Activated CD8-positive, alpha-beta memory T cell treated with anti-CD3 and anti-CD28 coated beads for 4 hours (primary cell): ENCODE measurements at places on chromosomes 16 and 17.

GRCh38 chr17:62703261-62703775 is 75.8 kb downstream of the MRC2 start:
- DNase-seq, result no peak

DNA sequence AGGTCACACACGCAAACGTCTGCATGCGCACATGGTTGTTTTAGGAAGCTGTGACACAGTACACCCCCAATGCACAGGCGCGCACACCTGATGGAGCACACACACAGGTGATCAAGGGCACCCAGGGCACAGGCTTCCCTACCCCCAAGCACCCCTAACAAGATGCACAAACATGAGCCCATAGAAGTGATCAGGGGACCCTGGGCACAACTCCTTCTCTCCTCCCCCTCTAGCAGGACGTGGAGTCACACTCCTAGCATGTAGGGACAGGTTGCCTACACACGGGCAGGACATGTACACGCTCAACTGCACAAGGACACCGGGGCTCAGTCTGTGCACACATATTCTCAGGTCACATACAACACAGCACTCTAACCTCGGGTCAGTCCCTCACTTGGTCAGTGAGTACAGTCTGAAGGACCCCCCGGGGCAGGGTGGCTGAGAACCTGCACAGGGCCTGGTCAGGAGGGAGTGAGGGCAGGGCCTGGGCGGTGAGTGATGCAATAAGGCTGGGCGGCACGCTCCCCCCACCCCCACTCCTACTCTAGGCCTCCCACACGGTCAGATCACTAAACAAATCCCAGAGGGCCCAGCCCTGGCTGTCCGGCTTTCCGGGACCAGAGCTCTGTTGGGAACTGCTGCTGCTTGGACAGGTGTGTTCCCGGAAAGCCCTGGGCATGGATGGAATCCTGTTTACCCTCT is 751 bp upstream of the DOC2B start:
- DNase-seq, result no peak

DNA sequence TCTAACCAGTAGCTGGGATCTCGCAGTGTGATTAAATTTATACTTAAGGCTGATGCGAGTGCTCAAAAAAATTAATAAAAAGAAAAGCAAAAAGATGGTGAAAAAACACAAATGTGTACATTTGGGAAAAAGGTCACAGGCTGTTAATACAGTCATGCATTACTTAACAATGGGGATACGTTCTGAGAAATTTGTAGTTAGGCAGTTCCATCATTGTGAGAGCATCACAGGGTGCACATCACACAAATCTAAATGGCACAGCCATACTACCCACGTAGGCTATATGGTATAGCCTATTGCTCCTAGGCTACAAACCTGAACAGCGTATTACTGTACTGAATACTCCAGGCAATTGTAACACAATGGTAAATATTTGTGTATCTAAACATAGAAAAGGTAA is 142.4 kb upstream of the MYOCD start:
- no peak for DNase-seq

GRCh38 chr17:22694362-22695227 is 1002.3 kb downstream of the KCNJ18 start:
- no peak for DNase-seq

- no peak for DNase-seq
Measured at GRCh38 chr16:72247821-72248253, 75.9 kb upstream of the PMFBP1 start.

GRCh38 chr17:42459801-42460281 is 1.2 kb downstream of the ATP6V0A1 start:
- no peak for DNase-seq

DNA sequence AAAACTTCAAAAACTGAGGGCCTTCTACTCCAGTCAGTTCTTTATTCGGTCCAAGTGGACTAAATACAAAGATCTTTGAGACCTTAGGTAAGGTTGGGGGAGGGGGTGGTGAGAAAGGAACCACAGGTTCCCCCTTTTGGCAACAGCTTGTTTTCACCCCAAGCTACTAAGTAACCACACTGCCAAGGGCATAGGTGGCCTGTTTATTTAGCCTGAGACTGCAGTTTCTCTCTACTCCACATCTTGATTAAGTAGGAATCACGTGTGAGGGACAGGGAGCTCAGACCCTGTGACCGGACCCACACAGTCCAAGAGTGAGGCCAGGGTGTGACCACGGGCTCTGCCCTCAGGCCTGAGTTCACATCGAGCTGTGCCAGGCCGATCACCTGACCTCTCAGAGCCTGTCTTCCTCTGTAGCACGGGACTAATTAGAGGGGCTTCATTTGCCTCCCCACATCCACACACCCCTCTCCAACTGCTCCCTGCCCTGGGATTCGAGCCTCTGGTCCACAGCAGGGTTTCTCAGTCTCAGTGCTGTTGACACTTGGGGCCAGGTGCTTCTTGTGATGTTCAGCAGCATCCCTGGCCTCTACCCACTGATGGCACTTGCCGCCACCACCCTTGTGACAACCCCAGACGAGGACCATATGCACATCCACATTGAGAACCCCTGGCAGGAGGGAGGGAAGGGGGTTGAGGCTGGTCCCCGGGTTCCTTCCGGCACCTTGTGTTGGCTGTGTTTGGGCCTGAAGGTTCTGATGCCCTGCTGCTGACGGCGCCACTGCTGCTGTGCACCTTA is 17.8 kb downstream of the ST6GALNAC2 start:
- no peak for DNase-seq

DNA sequence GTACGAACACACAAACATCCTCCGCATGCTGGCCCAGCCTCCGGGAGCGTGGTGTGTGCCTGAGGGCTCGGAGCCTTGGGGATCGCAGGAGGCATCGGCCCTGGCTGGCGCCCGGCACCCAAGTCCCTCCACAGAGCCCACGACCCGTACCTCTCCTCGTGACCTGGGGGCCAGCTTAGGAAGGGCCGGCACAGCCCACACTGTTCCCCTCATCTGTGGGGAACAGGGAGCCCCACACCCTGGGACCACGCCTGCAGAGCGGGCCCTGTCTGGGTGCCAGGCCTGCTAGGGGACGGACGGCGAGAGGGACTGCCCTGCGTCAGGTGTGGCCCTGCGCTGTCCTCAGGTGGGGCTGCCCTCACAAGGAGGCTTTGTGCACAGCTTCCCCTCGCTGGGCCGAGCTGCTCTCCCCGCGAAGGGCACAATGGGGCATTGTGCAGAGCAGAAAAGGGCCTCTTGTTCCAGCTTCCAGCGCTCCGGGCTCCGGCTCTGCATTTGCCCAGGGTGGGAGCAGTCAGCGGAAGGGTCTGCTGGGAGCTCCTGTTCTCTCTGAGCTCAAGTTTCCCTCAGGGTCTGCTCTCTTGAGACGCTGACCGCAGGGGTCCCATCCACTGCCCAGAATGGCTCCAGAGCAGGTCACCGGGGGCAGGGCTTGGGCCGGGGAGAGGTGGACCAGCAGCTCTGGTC is 1.7 kb upstream of the LMF1 start:
- DNase-seq, result no peak

DNA sequence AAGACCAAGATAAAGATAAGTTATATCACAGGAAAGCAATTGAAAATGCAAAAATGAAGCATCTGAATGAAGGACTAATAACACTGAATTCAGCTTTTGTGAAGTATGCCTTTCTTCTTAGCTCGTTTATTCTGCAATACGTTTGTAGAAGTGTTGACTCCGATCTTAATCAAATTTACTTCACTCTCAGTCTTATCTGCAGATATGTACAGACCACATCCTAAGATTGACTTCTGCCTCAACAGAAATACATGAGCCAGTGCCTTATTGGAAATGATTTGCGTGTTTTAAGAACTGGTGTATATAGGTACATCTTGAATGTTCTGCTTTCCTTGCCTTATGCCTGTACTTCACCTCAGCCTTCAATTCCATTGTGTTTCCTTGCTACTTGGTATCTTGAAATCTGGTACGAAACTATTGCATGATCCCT is 1.3 kb downstream of the ATF7IP2 start:
- DNase-seq, result no peak

GRCh38 chr16:10616756-10617640 is 36.6 kb upstream of the EMP2 start:
- DNase-seq, result no peak

DNA sequence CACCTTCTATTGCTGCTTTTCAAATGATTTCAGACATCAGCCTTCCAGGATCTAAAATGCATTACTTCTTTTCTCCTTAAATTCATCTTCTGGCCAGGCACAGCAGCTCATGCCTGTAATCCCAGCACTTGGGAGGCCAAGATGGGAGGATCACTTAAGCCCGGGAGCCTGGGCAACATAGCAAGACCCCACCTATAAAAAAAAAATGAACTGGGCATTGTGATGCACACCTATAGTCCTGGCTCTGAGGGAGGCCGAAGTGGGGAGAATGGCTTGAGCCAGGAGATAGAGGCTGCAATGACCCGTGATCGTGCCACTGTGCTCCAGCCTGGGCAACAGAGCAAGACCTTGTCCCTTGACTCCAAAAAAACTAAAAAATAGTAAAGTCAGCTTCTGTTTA is 208.5 kb downstream of the SPECC1 start:
- DNase-seq, result no peak

GRCh38 chr16:11329891-11330290 is 15.4 kb upstream of the RMI2 start:
- DNase-seq, result no peak

DNA sequence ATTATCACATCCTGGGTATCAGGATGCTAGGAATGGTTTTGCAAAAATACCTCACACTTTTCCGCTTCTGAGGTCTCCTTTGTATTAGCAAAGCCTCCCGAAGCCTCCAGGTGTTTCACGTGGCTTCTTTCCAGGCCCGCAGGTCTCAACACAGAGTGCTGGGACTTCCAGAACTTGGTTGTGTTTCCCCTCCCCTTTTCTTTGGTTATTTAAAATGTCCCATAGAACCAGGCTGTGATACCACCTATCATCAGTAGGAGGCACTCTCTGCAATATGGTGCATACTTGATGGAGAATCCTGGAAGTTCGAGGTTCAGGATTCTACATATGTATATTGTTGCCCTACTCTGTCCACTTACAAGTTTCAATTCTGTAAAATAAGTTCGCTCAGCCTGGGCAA is 28.8 kb downstream of the ATP2C2 start:
- DNase-seq, result no peak

- no peak for DNase-seq
Measured at GRCh38 chr16:22933173-22933572, 119.2 kb downstream of the HS3ST2 start.

GRCh38 chr17:73954951-73955350 is 248.5 kb upstream of the RPL38 start:
- DNase-seq, result no peak

DNA sequence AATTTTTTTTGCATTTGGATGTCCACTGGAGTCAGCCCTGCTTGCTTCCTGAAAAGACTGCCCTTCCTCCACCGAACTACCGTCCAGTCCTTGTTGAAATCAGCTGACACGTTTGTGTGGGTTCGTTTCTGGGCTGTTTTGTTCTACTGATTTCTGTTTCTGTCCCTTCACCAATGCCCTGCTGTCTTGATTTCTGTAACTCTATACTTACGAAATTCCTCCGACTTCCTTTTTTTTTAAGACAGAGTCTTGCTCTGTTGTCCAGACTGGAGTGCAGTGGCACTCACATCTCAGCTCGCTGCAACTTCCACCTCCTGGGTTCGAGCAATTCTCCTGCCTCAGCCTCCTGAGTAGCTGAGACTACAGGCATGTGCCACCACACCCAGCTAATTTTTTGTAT is 8.4 kb upstream of the GAA start:
- no peak for DNase-seq

DNA sequence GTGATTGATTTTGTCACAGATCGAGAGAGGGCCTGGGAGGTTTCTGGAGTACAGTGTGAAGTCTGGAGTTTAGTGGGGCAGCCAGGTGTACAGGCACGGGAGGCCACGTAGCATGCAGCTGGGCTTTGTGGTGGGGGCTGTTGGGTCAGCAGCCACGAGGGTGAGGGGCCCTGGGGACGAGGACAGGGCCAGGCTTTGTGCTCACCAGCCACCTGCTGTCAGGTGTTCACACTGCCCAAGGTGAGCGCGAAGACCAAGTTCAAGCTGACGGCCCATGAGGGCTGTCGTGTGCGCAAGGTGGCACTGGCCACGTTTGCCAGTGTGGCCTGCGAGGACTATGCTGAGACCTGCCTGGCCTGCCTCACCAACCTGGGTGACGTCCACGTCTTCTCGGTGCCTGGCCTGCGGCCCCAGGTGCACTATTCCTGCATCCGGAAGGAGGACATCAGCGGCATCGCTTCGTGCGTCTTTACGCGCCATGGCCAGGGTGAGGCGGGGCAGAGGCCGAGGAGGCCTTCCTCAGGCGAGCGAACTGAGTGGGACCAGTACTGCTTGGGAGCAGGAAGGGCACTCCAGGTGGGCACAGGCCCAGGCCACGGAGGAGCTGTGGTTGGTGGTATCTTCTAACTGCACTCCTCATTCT is 15.9 kb downstream of the LLGL1 start:
- no peak for DNase-seq

GRCh38 chr17:50133028-50133768 is 3.2 kb upstream of the SAMD14 start:
- no peak for DNase-seq

DNA sequence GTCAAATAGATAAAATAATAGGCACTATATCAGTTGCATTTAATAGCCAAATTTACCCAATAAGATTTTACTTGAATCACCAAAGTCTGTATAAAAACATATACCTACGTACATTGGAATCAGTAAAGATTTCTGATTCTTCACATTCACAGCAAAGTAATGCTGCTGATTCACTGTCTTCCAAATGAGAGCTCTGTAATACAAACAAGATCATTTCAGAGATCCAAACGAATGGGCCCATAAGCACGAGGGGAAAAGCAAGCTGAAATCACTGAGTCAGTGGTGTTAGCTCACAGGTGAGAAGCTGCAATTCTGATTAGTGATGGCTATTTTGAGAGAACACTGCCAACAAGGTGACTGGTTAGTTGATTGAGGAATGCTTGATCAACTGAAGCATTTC is 81.3 kb downstream of the SSH2 start:
- DNase-seq, result no peak
